ENCODE measurements at places on chromosomes 12 and 14.

DNA sequence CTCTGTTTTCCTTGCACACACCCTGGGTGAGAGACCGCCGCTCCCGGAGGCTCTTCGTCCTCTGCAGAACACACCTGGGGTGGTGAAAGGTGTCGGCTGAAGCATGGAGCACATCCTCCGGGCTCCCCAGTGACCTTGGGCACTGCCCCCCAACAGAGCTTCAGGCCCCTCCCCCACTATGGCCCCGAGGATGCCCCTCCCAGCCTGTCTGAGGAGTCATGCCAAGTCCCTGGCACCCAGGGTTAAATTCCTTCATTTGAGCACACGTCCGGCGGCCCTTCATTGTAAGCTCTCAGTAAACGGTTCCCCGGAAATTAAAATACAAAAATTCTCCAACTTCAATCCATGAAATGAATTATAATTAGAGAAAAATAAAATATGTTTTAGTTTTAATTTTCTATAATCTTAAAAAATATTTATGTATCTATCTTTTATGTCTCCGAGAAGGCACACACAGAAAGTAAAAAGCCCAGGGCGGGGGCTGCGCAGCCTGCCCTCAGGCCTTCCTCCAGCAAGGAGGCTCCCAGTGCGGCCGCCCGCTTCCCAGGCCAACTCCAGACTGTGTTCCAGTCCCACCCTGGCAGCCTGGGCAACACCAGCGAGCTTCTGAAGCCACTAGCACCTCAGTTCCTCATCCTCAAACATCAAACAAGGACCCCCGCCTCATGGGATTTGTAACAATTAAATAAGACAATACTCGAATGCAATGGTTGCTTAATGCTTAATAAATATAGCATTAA is 63.5 kb downstream of the TMEM132D start:
- no peak for DNase-seq

GRCh38 chr14:97544571-97544970 is 747.4 kb downstream of the VRK1 start:
- DNase-seq: no peak

- DNase-seq: no peak
These were observed 3.4 kb upstream of the TRAFD1 start for GRCh38 chr12:112121780-112122565.

GRCh38 chr12:22740656-22741355 is 115.8 kb downstream of the ETNK1 start:
- DNase-seq: no peak

- DNase-seq: no peak
These were observed 5.4 kb downstream of the CDKN1B start for GRCh38 chr12:12722435-12723148.

GRCh38 chr14:71056168-71056567 is 148.9 kb downstream of the PCNX1 start:
- DNase-seq: no peak

DNA sequence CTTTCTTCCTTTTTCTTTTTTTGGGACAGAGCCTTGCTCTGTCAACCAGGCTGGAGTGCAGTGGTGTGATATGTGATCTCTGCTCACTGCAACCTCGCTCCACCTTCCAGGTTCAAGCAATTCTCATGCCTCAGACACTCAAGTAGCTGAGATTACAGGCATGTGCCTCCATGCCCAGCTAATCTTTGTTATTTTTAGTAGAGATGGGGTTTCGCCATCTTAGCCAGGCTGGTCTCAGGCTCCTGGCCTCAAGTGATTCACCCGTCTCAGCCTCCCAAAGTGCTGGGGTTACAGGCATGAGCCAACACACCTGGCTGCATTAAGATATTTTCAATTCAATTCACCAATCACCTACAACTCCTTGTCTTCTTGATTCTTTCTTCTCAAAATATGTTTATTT is 1046.5 kb downstream of the GALC start:
- no peak for DNase-seq

DNA sequence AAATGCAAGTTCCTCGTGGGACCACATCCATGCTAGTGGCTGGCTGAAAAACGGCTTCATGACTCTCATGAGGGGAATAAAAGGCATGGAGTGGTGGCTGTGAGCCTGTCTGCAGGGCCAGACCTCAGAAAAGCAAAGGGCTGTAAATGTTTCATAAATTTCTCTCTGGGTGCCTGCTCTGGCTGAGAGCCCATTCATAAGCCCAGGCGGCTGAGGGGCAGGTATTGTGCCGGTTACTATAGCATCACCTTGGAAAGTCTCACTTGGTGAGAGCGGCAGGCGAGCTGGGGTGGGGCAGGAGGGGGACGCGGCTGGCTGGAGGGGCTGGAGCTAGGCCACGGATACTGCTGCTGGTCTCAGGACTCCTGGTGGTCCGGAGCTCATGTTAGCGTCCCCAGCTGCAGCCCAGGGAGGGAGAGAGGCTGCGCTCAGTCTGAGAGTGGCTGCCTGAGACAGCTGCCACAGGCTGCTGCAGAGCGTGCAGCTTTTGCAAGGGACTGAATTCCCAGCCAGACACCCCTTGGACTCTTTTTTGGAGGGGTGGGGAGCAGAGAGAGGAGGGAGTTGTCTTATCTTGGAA is at the start of gene SLC17A8:
Gene SLC17A8, plus strand, starts transcription at position 431 of the 580 bp plus-strand sequence. CDS start 318 bp downstream, outside the sequence.
- no peak for DNase-seq

DNA sequence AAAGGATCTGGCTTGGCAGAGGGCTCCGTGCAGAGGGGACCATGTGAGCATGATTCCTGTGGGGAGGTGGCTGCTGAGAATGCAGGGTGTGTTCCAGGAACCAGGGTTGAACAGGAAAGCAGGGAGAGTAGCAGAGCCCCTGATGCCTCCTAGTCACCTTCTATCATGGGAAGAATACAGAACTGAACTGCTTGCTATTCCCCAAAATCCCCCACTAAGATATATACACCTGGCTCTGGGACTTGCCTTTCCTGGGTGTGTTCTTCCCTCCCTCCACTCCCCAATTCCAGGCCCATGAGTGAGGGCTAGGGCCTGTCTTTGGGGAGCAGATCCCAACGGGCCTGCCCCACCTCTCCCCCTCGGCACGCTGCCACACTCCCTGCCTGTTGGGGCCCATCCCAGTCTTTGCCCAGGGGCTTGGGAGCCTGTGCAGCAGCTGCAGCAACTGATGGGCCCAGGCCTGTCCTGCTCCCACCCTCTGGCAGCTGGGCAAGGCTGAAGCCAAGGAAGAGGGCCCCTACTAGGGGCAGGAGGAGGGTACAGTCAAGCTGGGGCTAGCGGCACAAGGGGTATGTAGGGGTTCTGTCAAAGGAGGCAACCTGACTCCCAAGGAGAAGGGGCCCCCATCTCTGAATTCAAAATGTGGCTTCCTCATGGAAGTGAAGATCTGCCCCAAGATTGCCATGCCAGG is 3.2 kb downstream of the AJUBA start:
- no peak for DNase-seq

Measured in stimulated activated CD8-positive, alpha-beta memory T cell treated with anti-CD3 and anti-CD28 coated beads, Interleukin-15, amount 100 ng/mL, for 4 hours (primary cell).